SW 1271 (cell line): ENCODE measurements at places on chromosomes 6 and 20.

DNA sequence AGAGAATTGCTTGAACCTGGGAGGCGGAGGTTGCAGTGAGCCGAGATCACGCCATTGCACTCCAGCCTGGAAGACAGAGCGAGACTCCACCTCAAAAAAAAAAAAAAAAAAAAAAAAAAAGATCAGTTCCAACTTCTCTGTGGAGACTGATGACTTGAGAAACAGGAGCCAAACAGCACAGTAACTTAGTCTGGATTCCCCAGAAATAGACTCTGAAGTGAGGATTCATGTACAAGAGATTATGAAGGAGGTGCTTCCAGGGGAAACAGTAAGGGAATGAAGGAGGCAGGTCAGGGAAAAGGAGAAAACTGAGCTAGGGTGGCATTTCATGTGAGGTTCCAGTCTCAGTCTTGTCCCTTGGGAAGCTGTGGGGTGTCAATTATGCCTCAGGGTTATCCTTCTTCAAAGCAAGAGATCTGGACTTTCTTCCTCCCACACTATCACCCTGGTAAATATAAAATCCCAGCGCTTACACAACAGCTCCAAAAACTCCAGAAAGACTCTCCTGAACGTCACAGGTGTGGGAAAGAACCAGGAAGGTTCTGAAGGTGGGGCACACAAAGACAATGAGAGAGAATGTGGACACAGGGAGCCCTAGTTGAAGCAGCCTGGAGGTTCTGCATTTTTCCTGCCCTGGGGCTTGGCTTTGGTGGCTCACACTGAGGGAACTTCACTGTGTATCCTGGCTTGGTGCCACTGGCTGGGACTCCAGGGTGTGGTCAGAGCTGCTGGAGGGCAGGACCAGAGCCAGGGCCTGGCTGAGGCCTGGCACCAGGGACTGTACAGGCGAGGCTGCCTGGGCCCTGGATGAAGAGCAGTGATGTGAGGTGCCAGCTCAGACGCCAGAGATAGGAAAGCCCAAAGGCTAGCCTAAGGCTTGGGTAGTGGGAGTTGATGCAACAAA, 46.8 kb downstream of the PCNA start:
- no peak for DNase-seq

DNA sequence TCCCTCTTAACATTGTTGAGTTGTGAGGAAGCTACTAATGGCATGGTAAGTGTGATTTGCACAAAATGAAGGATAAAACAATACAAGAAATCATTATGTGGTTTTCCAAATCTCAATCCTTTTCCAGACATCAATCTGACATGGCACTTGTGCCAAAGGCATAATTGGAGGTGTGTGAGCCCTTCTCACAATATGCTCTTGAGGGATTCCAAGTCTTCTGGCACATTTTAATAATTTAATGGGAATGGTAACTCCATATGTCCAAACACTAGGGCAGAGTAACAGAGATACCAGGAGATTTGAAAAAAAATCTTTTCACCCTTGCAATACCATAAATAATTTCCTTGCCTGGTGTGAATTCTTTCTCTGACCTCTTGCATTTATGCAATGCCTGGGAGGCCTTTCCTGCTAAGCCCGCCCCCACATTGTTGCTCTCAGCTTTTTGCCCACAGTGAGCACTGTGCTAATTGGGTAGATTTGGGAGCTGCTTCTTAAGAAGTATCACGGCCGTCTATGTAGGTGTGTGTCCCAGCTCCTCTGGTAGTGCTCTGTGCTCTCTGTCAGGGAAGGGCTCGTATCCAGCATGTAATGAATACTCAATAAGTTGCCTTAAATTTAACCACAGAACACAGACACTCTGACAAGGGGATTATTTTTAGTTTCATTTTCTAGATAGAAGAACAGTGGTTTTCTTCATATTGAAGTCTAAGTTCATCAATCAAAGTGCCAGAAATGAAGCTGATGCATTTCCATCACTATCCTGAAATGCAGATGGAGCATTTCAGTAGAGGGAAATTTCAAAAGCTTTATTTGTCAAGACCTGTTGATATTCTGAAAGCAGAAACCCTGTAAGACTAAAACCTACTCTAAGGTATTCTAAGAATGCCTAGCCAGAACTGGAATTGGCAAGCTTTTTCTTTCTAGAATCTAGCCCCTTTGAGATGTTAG, 54.4 kb upstream of the CEP85L start:
- no peak for DNase-seq

- no peak for DNase-seq
Measured at GRCh38 chr6:169868458-169868857, 117.0 kb downstream of the ERMARD start.

DNA sequence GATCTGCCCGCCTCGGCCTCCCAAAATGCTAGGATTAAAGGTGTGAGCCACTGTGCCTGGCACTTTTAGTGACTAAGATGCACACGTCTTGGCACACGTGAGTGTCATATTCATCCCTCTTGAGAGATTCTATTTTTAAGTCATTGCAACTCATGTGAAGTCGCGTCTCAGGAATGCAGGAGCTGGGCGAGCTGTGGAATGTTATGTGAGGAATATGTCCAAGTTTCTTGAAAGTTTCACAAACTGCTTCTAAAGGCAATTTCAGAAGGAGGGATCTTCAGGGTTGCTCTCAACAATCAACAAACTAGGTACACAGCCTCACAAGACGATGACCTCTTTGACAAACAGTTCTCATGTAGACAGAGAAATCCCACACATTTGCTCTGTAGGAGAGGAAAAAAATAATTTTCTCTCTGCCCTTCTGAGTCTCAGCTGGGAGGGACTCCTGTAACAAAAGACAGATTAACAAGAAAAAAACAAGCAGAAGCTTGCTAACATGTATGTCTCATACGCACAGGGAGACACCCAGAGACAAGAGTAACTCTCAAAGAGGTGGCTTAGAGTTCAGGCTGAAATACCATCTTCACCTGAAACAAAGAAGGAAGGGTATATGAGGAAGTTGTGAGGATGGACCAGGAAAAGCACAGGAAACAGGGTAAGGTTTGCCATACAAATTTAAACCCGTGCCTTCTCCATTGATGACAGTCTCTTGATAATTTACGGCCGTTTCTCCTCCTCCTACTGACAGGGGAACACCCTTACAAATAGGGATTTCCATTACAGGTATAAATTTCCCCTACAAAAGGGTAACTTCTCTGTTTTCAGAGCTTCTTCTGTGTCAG, 45.3 kb upstream of the FAM50B start:
- DNase-seq: peak; percentile 22

GRCh38 chr6:17714177-17714576, 7.5 kb upstream of the NUP153 start:
- DNase-seq: no peak

- no peak for DNase-seq
Measured at GRCh38 chr6:21103626-21104224, 489.8 kb upstream of the SOX4 start.
